ENCODE measurements at places on chromosomes 3 and 15.

GRCh38 chr15:72585476-72586058 is 68.9 kb upstream of the GOLGA6B start:
- no peak for DNase-seq

GRCh38 chr3:126107957-126108675 is 24.2 kb upstream of the SLC41A3 start:
- no peak for DNase-seq

DNA sequence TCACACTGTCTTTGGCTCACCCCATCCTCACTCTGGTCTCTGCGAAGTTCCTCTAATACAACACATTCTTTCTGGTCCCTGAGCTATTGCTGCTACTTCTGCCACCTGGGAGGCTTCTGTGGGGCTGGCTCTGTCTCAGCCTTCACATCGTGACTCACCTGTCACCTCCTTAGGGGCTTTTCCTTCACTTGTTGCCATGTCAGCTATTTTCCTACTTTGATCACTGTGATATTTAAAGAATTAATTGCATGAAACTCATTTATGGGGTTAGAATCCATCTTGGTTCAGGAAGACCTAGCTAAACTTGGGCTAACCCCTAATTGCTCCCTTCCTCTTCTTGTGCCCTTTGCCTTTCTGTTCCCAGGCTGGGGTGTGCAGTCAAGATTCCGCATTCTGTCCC is 346.9 kb downstream of the WDR72 start:
- DNase-seq, result no peak

- no peak for DNase-seq
Measured at GRCh38 chr15:76823890-76824289, 81.2 kb downstream of the SCAPER start.

DNA sequence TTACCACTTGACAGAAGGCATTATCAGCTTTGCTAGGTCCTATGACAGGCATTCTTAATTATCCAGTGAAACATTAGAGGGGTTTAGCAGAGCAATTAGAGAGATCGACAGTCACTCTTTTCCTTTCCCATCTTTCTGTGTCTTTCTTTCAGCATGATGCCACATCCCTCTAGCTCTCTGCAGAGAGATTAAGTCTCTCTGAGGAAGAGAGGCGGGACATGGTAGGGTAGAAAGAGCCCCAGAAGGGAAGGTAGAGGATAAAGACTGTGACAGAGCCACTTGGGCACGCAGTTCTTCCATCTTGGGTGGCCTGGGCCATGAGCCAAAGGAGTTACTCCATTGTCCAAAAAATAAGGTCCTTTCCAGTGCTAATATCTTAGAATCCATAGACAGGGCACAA is 55.8 kb downstream of the HHLA2 start:
- DNase-seq, result no peak

DNA sequence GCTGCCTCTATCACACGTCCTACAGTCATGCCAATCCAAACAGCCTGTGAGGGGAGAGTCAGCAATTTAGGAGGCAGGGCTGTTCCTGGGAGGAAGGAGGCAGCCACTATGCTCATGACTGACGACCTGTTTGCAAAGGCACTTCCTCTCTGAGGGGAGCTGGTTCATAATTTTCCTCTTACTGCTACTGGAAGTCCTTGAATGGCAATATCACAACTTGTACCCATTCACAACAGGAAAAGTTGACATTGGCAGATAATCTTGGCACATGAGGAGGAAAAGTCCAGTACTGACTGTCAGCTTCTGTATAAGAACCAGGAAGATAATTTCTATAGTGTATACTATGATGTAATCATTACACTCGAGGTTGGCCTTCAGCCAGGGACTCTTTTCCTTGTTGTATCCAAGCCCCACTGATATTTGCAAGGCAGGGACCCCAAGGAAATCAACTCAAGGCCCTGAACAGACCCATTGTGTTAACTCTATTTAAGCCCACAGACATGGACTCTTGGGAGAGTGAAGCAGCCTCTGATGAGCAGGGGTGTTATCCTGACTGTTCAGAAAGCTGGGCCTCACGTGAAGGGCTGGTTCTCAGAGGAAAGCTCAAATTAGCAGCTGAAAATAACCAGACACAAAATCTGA is 267.3 kb upstream of the ADAMTS9 start:
- DNase-seq, result no peak

DNA sequence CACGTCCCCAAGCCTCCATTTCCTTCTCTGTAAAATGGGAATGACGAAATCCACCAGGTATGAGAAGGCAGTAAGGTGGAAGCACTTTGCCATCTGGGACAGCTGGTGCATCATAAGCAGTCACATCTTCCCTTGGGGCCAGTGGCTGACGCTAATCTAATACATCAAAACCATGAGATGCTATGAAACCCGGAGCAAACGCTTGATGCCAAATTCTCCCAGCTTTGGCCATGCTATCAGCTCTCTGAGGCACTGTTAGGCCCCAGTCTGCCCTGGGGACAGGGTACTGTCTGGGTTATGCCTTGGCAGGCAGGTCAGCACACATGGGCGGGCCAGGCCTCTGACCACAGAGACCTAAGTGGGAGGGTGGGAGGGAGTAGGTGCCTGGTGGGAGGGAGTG is 66.1 kb downstream of the ADAMTS17 start:
- DNase-seq, result no peak

DNA sequence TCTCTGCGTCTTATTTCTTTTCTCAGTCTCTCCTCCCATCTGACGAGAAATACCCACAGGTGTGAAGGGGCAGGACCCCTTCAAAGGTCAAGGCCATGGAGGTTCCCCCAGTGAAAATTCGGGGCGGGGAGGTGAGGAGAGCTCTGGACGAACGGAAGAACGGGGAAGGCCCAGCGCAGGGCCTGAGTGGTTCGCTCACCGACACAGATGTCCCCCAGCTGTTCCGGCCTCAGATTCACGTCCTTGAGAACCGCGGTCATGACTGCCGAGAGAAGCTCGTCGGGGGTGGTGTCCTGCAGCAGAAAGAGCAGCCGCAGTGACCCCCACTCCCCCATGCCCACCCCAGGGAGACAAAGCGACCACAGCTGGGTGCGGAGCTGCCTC is 542 bp downstream of the ACAA1 start:
- no peak for DNase-seq

- no peak for DNase-seq
Measured at GRCh38 chr3:58570851-58571250, 6.3 kb downstream of the FAM107A start.

DNA sequence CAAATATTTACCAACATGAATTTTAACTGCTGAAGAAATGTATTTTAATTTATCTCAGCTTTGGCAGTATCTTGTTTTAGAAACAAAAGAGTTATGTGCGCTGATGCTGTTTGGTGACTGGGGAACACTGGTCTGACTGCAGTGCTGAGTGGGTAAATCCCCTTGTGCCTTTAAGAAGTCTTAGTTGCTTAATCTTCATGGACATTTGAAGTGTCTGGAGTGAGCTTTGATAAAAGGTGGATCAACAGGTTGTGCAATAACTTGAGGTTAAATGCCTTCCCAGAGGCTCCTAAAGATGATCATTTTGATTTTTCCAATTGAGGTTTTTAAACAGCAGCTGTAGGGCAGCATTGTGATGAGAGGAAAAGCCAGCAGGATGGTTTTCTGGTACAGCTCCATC is 68.7 kb downstream of the TP63 start:
- DNase-seq, result no peak

- DNase-seq, result peak; percentile 9
Measured at GRCh38 chr15:69031013-69032001, 16.8 kb downstream of the NOX5 start.

DNA sequence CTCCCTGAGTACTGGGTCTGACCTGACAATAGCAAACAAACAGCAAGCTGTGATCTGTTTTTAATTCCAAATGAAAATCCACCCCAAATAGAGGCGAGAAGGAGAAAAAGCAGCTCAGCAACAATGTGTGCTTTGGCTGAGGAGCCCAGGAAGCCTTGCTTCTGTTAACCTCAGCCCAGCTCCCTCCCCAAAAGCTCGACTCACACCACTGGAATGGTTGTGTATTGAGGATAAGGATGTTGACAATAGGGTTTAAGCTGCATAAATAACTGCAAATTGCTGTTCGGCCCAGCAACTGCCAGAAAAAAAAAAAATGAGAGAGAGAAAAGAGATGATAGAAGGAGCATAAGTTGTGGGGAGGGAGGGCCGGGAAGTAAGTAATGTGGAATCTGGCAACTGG is 104.0 kb upstream of the TBC1D5 start:
- no peak for DNase-seq

DNA sequence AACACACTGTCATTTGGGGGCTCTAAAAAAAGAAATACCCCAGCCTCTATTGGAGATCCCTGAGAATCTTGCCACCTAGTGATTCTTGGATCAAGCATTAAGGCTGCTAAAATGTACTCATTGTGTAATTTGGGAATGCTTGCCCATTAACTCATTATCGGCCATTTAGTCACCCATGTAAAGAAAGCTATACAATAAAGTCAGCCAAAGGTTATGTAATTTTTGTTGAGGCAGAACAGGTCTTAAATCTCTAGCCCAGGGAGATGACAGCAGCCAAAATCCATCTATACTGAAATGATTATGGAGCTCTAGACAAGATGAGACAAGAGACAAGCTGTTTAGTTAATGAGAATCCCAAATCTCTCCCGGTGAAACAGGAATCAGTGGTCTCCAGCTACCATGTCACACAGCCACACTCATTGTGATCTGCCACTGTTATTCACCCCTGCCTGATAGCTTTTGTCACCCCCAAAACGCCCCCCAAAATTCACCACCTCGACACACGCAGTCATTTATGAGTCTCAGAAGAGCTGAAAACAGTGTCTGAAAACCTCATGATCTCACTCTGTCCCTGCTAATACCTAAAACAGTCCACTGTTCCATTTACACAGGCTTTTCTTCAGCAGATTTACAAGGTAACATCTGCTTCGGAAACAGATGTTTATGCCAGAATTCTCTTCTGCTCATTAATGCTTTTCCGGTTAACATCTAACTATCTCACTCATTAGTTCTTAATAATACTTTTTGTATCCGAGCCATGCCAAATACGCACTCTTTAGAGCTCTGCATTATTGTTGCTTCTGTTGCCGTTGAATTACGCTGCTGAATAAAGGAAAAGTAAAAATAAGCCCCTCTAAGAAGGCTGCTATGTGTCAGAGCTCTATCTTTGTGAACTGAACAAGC is 138.5 kb downstream of the RORA start:
- no peak for DNase-seq

DNA sequence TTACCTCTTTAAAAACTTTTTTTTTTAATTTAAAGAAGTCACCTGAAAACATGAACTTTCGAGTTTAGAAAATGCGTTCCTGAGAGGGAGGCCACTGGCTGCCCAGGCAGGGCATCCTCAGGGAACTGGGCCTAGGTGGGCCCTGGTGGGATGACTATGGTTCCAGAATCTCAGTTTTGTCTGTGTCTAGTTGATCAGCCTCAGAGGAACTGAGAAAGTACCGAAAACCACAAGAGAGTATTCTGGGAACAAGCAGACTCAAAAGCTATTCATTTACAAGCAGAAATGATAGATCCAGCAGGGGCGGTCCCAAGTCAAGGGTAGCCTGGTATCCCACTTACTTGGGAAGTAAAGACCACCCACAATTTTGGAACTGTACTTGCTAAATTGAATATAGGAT is 10.5 kb downstream of the WWTR1 start:
- no peak for DNase-seq

GRCh38 chr15:40723919-40724318 is 28.9 kb downstream of the RAD51 start:
- DNase-seq, result no peak

DNA sequence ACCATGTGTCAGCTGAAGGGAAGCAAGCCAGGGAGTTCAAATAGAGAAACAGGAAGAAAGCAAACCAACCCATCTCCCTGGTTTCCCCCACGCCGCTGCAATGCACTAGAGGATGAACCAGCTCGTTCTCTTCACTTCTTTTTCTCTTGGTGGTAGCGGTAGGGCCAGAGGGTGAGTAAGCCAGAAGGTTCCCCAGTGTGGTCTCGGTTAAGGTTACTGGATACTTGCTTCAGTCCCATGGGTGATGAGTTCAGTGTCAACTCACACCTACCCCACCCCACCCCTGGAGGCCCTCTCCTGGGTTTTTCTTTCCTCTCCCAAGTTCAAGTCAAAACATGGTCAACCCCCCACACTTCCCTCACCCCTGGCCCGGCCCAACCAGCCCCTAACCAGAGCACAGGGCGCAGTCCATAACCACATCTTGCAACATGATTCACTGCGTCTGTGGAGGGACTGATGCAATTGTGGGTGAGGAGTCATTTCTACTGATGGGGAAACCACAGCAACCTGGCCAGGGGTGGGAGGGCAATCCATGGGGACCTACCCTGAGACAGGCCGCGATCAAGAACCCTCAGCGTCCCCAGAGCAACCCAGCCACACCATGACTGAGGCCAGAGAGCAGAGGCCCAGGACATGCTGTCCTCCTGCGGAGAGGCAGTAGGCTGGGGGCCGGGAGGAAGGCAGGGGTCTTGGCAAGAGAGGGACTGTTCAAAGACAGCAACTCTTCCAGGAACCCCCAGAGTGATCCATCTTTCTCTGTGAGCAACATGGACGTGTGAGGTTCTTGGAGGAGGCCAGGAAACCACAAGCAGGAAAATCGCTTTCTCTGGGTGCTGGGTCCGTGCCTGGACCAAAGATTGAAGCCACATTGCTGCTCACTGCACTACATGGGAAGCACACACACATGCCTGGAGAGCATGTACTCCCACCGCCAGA is 276.6 kb downstream of the UACA start:
- peak; percentile 76 for DNase-seq

DNA sequence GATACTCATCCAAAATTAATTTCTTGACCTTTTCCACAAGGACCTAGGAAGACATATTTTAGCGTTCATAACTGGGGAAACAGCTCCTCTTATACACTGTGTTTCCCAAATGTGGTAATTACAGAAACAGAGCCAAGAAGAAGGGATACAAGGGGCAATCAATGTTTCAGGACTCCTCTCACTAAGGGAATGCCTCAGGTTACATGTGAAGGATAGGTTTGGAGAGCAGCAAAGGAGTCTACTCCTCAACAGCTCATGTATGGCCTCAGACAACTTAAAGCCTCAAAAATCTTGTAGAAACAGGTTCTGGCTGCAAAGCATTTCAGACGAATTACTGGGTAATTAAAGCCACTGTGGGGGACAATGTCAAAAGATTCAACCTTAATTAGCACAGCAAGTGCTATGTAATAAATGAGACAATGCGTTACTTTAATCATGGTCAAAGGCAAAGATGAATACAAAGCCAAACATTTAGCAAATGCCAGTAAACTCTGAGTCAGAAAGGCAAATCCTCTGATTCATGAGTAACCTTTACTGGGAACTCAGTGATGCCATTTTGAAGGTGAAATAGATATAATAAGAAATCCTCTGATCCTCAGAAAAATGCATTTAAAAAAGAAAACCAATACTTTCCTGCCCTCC is 1111.2 kb downstream of the TUSC7 start:
- no peak for DNase-seq

GRCh38 chr3:178485756-178486155 is 50.5 kb upstream of the KCNMB2 start:
- DNase-seq, result no peak

- no peak for DNase-seq
Measured at GRCh38 chr3:134797057-134797740, 2.1 kb downstream of the EPHB1 start.
